ENCODE measurements at places on chromosomes 5 and 9. TPM values are rescaled to one million over a fixed set of nuclear protein-coding genes. Genes with fewer than 3 reads are reported as not detected.
A peak's percentile ranks its signal among the peaks of the same experiment; 100 is the strongest.

- no peak for DNase-seq
Observed at GRCh38 chr9:119175581-119175980, 193.7 kb downstream of the BRINP1 start.

GRCh38 chr5:493119-493701, 31.0 kb downstream of the SLC9A3 start:
- no peak for DNase-seq

GRCh38 chr9:34684145-34684544, 6.9 kb downstream of the CCL19 start:
- no peak for DNase-seq

DNA sequence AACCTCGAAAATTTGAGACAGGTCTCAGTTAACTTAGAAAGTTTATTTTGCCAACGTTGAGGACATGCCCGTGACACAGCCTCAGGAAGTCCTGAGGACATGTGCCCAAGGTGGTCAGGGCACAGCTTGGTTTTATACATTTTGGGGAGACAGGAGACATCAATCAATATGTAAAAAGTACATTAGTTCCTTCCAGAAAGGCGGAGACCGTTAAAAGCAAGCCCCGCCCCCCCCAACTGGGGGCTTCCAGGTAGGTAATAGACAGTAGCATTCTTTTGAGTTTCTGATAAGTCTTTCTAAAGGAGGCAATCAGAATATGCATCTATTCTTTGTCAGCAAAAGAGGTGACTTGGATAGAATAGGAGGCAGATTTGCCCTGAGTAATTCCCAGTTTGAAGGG, 599 bp upstream of the MOCS2 start:
- DNase-seq: no peak

DNA sequence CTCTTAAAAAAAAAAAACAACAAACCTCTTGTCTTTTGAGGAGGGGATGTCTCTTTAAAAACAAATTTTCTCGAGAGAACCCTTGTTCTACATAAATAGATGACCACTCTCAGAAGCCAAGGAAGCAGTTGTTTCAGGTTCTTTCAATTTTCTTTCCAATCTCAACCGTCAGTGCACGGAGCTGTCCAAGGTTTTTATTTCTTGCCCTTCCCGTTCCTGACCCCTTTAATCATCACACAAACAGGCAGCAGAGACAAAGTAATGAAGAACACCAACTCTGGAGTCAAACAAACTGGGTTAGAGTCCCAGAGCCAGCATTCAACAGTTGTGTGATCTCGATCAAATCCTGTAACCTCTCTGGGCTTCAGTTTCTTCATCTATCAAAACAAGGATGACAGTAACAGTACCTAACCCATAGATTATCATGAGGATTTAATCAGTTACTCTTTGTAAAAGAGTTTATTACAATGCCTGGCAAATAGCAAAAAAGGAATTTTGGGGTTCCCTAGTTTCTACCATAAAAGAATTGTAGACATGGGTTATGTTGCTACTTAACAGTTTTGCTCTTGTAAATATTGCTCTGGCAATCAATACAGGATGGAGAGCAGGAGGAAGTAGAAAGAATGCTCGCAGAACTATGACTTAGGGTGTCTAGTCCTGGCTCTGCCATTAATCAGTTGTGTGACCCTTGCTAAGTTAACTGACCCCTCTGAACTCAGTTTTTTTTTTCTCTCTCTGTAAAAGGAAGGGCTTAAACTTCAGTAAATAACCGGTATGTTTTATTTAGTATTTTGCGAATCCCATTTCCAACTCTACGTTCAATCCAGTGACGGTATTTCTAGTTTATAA, 1.0 kb upstream of the NIM1K start:
- no peak for DNase-seq

DNA sequence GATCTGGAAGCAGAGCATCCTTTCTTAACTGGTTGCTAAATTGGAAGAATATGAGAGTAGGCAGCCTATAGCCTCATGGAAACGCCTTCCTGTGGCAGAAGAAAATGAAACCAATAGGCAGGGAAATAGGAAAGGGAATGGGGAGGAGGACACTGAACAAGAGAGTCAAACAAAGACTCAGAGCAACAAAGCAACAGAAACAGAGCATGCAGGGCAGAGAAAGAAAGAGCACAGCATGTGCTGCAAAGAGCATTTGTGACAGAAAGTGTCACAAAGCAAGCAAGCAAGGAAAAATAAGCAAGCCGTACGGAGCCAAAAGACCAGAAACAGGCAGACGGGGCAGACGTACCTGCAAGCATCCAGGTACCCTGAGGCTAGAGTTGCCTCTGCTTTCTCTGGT, 123.1 kb downstream of the RAPGEF6 start:
- no peak for DNase-seq

DNA sequence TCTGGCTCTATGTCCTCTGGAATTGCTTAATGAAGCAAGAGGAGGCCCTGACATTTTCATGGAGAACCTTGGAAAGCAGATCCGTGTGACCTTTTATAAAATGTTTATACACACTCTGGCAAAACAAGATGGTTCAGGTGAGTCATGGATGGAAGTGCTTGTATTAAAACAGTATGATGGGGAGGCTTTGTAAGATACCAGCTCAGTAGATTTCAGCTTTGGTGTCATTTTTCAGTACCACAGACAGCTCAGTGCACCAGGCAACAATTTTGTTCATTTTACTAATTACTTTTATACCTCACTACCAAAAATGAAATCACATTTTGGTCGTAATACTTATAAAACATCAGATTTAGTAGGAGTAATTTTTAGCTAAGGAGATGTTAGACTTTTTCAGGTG, 5.2 kb downstream of the KCNN2 start:
- no peak for DNase-seq

DNA sequence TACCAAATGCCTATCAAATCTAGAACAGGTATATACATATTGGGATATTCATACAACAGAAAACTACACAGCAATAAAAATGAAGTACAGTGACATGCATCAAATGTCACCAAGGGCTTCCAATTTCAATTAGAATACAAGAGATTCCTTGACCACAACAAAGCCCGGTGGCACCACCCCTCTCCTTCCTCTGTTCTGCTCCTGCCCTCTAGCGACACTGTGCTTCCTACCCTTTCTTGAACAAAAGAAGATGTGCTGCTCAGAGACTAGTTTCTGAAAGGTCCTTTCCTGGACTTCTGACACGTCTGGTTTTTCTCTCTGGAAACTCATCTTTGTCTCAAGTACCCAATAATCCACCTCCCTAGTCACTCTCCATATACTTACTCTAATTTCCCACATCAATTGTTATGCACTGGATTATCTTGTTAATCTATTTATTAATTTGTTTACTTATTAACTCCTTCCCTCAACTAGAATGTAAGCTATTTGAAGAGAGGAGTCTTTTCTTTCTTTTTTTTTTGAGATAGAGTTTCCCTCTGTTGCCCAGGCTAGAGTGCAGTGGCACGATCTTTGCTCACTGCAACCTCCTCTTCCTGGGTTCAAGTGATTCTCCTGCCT, 70.4 kb upstream of the CTSV start:
- DNase-seq: peak; percentile 37

DNA sequence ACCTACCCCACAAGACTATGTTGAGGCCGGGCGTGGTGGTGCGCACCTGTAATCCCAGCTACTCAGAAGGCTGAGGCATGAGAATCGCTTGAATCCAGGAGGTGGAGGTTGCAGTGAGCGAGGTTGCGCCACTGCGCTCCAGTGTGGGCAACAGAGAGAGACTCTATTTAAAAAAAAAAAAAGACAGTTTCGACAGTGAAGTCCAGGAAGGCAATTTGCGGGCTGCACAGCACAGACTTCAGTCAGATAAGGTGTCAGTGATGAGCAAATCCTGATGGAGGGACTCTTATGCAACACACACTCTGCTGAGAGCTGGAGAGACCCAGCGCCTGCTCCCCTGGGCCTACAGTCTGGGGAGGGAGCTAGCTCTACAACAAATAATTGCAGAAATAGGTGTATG, 14.2 kb downstream of the CCNJL start:
- no peak for DNase-seq

GRCh38 chr5:138849439-138849838, 25.7 kb downstream of the LRRTM2 start:
- no peak for DNase-seq

DNA sequence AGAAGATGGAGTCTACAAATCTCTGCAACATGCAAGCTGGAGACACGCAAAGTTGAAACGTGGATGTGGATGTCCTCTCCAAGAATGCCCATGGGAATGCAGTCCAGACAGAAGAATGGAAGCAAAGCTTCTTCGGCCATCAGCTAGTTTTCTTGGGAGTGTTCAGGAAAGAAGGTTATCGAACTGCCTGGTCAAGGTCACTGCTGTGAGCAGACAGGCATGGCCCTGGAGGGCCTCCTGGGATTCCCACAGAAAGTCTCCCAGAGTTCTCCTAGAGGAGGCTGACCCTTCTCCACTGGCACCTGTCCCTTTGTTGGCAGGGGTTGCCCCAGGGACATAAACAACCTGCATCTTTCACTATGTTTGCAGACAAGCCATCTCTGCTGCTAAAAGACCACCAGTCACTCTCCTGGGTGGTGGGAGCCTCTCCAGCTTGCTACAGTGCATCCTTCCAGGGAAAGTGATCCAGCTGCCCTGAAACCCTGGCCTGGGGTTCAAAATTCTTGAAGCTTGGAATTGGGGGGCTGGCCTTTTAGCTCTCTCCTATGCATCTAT, 265.8 kb downstream of the SYK start:
- DNase-seq: no peak

DNA sequence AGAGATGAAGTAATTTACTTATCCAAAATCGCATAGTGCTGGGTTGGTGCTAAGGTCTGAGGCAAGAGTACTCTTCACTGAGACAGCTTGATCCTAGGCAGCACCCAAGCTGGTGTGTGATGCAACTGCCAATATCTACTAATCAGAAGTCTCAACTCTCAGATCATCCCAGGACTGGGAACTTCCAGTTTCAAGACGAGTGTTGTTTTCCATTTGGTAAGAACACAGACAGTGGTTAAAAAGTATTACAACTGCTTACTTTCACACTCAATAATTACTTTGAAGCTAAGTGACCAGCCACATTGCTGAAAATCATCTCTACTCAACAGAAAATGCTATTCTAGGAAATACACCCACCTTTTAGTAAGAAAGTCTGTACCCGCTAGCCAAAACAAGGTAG, 45.3 kb downstream of the FBXW11 start:
- DNase-seq: no peak

- no peak for DNase-seq
Observed at GRCh38 chr9:110986529-110986928, 51.7 kb downstream of the LPAR1 start.

GRCh38 chr5:8461543-8461942, 592.6 kb downstream of the MTRR start:
- DNase-seq: no peak

DNA sequence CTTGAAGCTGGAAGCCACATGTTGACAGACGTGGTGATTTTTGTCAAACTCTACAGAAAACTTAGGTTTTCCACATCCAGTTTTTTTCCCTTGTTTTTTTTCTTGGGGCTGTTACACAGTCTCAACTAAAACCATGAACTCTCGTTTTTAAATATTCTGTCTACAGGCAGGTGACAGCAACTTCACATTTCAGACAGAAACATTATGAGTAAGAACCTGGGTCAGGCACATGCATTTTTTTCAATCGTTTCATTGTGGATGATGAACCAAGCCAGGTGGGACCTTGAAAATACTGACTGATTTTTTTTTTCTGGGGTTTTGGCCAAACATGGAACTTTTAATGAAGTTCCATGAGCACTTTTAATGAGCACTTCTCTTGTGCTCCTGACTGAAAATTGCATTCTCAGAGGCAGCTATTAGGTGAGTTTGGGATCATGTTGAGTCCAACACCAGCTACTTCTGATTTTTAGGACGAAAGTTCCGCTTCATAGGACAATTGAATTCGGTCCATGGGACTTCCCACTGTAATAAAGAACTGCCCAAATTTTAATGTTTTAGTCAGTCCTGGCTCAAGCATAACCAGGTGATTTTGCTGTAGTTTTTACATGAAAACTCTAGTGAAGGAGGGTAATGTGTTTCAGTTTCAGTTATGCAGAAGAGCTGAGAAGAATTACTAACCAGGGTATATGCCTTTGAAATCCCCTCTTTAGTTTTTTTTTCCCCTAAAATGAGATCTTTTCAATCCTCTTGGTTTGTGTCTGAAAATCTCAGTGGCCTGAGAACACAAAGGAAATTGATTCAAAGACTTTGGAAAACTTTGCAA, 93.2 kb upstream of the ADAMTS16 start:
- DNase-seq: no peak

GRCh38 chr9:120396931-120397330, 183.0 kb downstream of the CDK5RAP2 start:
- no peak for DNase-seq

DNA sequence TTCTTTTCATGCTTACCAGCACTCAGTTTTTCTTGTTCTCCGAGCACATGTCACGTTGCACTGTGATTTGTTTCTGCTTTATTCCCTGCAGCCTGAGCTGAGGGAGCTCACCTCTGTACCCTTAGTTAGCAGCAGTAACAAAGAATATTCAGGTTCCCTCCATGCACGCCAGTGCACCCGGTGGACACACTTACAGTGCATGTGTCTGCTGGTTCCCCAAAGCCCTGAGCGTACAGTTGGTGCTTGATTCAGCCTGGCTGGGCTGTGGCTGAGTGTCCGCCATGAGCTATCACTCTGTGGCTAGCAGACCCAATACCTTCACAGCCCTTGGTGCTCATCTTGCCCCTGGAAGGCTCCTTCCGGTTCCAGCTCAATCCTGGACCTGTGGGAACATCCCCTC, 93.5 kb downstream of the MVB12B start:
- DNase-seq: no peak

- no peak for DNase-seq
Observed at GRCh38 chr5:166708291-166708690, 1583.2 kb upstream of the WWC1 start.

DNA sequence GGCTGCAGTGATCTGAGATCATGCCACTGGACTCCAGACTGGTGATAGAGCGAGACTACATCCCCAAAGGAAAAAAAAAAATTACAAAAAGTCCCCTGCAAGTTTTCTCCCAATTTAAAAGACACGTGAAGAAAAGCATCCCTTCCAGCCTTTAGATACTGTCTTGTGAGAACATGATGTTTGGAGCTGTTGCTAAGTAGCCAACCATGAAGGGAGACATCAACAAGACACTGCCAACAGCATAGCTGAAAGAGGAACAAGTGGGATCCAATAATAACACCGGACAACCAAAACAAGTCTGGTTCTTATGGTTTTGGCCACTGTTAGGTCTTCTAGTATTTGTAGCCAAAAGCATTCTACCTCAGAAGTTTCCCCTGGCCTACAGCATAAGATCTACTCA, 118.9 kb upstream of the CCDC180 start:
- DNase-seq: no peak

Gene UGT3A1
- total RNA-seq: not detected

Gene FAXDC2
- total RNA-seq: 26.1 TPM

Gene LHX3
- not detected for total RNA-seq

Gene FCN1
- total RNA-seq: 5.7 TPM

Gene PCDHB16
- 2.7 TPM for total RNA-seq

Gene LRRC70
- 1.4 TPM for total RNA-seq

Gene SLC25A2
- not detected for total RNA-seq

Gene BTNL8
- total RNA-seq: 0.27 TPM

Gene FOXI1
- not detected for total RNA-seq

Gene KCTD16
- total RNA-seq: not detected

Gene LHX6
- 8.0 TPM for total RNA-seq

Gene SOX30
- total RNA-seq: not detected

Gene CCNJL
- total RNA-seq: 9.1 TPM

Gene DNAH5
- 0.07 TPM for total RNA-seq

Gene LVRN
- total RNA-seq: 0.59 TPM

Measured in left ventricle myocardium superior (tissue), 1 donor.